ENCODE measurements at places on chromosomes 6 and 20. TPM values are rescaled to one million over a fixed set of nuclear protein-coding genes. Genes with fewer than 3 reads are reported as not detected.

GRCh38 chr20:23656372-23656771 is 18.6 kb upstream of the CST3 start:
- no peaks in the 10 kb centered on the region for H3K27me3 ChIP-seq
- H3K36me3 ChIP-seq, result no peaks in the 10 kb centered on the region
- H3K4me1 ChIP-seq, result no peaks in the 10 kb centered on the region
- no peak for DNase-seq
- no peak overlapping the region for H3K27ac ChIP-seq
- H3K4me3 ChIP-seq, result no peak overlapping the region

DNA sequence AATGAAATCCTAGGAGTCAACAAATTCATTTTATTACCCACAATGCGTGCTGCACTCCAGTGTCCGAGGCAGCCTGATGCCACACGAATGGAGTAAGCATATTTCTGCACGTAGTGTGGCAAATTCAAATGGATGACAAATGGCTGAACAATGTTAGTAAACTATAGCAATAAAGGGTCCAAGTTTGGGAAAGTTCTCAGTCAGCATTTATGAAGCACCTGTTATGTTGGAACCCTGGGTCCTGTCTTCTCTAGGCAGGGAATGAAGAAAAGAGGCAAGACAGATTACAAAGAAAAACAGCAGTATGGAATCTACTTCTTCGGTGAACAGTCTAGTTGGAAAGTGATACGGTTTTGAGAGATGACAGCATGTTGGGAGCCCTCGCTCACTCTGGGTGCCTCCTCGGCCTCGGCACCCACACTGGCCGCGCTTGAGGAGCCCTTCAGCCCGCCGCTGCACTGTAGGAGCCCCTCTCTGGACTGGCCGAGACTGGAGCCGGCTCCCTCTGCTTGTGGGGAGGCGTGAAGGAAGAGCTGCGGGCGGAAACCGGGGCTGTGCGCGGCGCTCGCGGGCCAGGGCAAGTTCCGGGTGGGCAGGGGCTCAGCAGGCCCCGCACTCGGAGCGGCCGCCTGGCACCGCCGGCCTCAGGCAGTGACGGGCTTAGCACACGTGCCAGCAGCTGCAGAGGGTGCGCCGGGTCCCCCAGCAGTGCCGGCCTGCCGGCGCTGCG is 4.8 kb upstream of the RANBP9 start:
- no peak overlapping the region for H3K4me3 ChIP-seq
- peaks cover 25% of the 10 kb centered on the region for H3K4me1 ChIP-seq
- no peaks in the 10 kb centered on the region for H3K36me3 ChIP-seq
- no peaks in the 10 kb centered on the region for H3K27me3 ChIP-seq

DNA sequence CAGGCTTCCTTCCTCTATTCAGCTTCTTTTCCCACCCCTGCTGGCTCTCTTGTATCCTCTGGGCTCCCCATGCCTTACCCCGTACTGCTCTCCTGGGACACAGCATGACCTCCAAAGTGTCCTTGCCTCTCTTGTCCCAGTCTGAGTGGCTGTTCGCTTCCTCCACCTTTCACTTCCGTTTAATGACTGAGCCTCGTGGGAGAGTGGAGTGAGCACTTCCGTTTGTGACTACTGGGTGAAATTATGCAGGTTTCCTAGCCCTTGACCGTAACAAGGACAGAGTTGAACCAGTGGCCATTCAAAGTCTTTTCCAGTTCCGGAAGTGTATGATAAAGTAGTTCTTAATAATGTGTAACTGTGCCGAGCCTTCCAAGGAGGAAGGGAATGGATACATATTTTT is 109.2 kb downstream of the ARID1B start:
- H3K36me3 ChIP-seq, result no peaks in the 10 kb centered on the region
- no peak overlapping the region for H3K4me3 ChIP-seq
- no peaks in the 10 kb centered on the region for H3K27me3 ChIP-seq

- H3K4me1 ChIP-seq, result no peaks in the 10 kb centered on the region
- no peak overlapping the region for H3K27ac ChIP-seq
- no peak for DNase-seq
- no peaks in the 10 kb centered on the region for H3K27me3 ChIP-seq
- H3K4me3 ChIP-seq, result no peak overlapping the region
Measured at GRCh38 chr6:42916288-42916687, 435 bp downstream of the PTCRA start.

DNA sequence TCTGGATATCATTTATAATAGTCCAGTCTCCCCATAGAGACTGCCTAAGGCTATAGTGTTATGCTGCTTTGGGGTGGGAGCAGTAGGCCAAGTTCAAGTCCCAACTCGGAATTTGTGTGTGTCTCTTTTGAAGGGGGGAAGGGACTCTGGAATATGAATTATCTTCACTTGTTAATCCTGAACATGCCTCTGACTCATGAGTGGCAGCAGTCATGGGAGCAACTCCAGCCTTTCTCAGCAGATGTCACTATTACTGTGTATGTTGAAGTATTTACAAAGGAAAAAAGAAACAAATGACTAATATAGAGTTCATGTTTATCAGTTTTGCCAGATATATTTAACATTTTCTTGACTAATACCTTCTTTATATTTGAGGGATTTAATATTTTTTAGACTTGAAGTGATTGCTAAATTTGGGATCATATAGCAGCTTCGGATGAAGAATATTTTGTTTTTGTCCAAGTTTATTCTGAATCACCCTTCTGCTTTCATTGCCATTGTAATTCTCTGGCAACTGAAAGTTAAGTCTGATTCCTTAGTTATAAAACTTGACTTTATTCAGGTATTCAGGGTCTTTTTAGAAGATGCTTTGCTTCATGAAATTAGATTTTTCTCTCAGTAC is 23.4 kb downstream of the FAM217A start:
- H3K4me3 ChIP-seq, result no peak overlapping the region
- H3K27ac ChIP-seq, result no peak overlapping the region
- H3K4me1 ChIP-seq, result no peaks in the 10 kb centered on the region
- H3K27me3 ChIP-seq, result no peaks in the 10 kb centered on the region
- DNase-seq, result no peak

GRCh38 chr6:111486921-111487320 is 3.9 kb upstream of the REV3L start:
- peaks cover 43% of the 10 kb centered on the region for H3K4me1 ChIP-seq
- no peaks in the 10 kb centered on the region for H3K27me3 ChIP-seq
- peak overlapping the region; percentile 29 for H3K27ac ChIP-seq
- H3K4me3 ChIP-seq, result no peak overlapping the region
- no peak for DNase-seq

DNA sequence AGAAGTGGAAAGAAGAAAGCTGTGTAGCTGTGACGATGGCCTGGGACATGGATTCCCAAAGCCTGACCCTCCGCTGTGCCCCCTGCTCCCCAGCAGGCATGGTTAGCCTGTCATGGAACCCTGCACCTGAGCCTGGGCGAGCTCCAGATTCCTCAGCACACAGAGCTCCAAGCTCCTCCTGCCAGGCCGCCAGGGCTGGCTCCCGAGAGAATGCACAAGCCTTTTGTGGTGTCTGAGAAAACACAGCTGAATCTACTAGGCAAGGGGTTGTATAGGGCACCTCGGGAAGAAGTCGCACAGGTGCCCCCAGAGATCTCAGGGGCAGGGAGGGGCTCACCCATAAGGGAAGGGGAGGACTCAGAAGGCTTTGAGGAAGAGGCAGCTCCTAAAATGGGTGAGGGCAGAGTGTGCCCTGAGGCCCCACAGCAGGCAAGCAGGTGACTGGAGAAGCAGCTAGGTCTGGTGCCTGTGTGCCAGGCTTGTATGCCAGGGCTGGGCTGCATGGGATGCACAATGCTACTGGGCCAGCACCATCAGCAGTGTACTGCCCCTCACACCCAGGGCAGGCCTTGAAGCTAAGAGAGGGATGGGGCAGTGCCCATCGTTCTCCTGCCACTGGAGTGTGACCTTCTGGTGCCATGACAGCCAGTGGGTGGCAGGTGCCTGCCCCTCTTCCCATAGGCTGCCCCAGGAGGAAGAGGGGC is 64.3 kb upstream of the CD93 start:
- no peak overlapping the region for H3K27ac ChIP-seq
- no peaks in the 10 kb centered on the region for H3K36me3 ChIP-seq
- DNase-seq, result no peak
- no peak overlapping the region for H3K4me3 ChIP-seq

DNA sequence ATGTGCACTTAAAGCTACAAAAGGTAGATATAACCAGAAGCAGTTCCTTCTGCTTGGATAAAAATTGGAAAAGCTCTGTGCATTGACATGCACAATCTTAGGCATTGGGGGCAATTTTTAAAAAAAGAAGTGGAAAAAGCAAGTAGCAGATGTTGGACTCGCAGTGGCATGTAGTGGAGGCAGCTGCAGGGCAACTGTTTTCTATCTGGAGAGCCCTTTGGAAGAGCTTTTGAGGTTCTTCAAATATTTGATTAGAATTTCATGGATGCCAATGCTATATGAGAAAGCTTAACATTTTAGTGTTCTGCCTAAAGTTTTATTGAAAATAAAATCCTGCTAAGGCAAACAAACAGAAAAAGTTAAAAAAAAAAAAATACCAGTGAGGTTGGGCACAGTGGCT is 388.3 kb upstream of the RNF217 start:
- H3K27me3 ChIP-seq, result no peaks in the 10 kb centered on the region
- no peak for DNase-seq

GRCh38 chr20:21920211-21920610 is 214.7 kb downstream of the PAX1 start:
- no peak overlapping the region for H3K27ac ChIP-seq
- no peaks in the 10 kb centered on the region for H3K36me3 ChIP-seq
- H3K27me3 ChIP-seq, result no peaks in the 10 kb centered on the region
- H3K4me1 ChIP-seq, result no peaks in the 10 kb centered on the region
- no peak overlapping the region for H3K4me3 ChIP-seq

DNA sequence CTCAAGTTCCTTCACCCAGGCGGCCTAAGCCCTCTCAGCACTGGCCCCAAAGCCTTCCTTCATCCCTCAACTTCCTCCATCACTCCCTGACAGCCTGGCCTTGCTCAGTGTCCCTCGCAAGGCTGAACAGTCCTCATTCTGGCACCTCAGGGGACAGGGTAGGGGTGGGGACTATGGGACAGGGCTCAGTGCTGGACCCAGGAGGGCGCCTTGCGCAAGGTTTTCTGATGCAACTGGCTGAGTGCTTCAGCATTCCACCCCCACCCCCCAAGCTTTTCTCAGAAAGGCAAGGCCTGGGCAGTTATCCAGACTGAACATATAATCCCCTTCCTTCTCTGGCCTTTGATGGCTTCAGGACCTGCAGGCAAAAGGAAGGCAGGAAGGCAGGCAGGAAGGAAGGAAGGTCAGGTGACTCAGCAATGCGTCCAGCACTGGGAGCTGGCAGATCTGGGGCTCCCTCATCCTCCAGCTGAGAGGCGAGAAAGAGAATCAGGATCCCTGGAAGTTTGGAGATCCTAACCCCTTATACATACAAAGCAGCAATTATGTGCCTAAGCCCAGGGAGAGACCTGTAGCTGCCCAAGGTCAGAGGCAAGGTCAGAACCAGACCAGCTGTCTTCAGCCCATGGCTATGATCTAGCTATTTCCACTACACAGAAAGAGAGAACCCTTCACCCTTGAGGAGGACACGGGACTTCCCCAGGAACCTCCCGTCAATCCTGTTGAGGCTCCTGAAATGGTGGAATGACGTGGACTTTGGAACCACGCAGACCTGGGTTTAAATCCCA is 8.6 kb upstream of the TRIB3 start:
- H3K27ac ChIP-seq, result no peak overlapping the region
- H3K27me3 ChIP-seq, result no peaks in the 10 kb centered on the region
- peaks cover 13% of the 10 kb centered on the region for H3K4me1 ChIP-seq
- no peak for DNase-seq

DNA sequence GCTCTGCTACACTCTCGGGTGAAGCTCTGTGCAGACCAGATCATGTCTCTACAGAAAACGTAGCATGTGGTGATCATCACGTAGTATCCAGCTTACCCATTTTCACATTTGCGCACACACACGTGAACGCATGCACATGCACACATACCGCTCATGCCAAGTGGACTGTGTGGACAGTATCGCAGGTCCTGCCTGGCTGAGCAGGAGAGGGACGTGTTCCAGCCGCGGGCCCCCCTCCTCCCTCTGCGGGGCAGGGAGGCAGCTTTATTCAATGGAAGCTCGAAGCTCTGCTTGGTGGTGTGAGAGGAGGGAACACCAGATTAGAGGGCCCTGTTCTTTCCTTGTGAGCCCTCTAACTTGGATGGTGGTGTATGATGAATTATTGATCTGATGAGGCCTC is 51.1 kb downstream of the CDH26 start:
- no peaks in the 10 kb centered on the region for H3K27me3 ChIP-seq
- H3K4me1 ChIP-seq, result peaks cover 12% of the 10 kb centered on the region
- no peak for DNase-seq

DNA sequence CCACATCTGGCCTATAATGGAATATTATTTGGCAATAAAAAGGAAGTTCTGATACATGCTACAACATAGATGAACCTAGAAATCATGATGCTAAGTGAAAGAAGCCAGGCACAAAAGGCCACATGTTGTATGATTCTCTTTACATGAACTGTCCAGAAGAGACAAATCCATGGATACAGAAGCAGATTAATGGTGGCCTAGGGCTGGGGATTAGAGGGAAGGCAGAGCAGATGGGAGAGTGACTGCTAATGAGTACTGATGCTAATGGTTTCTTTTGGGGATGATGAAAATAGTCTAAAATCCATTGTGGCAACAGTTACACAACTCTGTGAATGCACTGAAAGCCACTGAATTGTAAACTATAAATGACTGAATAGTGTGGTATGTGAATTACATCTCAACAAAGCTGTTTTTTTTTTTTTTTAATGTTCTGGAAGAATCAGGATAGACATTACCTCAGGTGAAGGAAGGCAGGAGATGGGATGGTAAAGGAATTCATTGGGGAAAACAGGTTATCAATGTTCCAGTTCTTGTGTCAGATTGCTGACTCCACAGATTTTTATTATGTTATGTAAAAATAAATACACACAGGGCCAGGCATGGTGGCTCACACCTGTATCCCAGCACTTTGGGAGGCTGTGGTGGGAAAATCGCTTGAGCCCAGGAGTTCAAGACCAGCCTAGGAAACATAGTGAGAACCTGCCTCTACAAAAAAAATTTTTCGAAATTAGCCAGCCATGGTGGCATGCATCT is 8.9 kb upstream of the SOX12 start:
- H3K27me3 ChIP-seq, result no peaks in the 10 kb centered on the region
- no peaks in the 10 kb centered on the region for H3K36me3 ChIP-seq
- H3K27ac ChIP-seq, result no peak overlapping the region
- H3K4me3 ChIP-seq, result no peak overlapping the region
- DNase-seq, result no peak

- H3K4me1 ChIP-seq, result no peaks in the 10 kb centered on the region
- no peak for DNase-seq
- no peak overlapping the region for H3K27ac ChIP-seq
- peaks cover 7% of the 10 kb centered on the region for H3K36me3 ChIP-seq
- no peaks in the 10 kb centered on the region for H3K27me3 ChIP-seq
Measured at GRCh38 chr6:15533379-15534026, 129.3 kb downstream of the DTNBP1 start.

GRCh38 chr6:147841547-147842148 is 333.2 kb downstream of the SAMD5 start:
- H3K36me3 ChIP-seq, result no peaks in the 10 kb centered on the region
- H3K27ac ChIP-seq, result no peak overlapping the region
- no peak for DNase-seq
- H3K4me3 ChIP-seq, result no peak overlapping the region
- H3K4me1 ChIP-seq, result no peaks in the 10 kb centered on the region

GRCh38 chr6:15770347-15771143 is 107.7 kb upstream of the DTNBP1 start:
- H3K36me3 ChIP-seq, result no peaks in the 10 kb centered on the region
- no peaks in the 10 kb centered on the region for H3K27me3 ChIP-seq
- no peak overlapping the region for H3K27ac ChIP-seq

Gene LY6G6C
- not detected for total RNA-seq

Gene DEF6
- total RNA-seq, result 231 TPM

Gene MICB
- total RNA-seq, result 26.3 TPM

Gene RIPPLY2
- total RNA-seq, result not detected

Gene OLIG3
- not detected for total RNA-seq

Gene SFT2D1
- 40.3 TPM for total RNA-seq

Gene IRAK1BP1
- total RNA-seq, result 3.2 TPM

Gene HLA-DQB1
- 6.3 TPM for total RNA-seq

Gene JPH2
- not detected for total RNA-seq

Gene FAM83B
- total RNA-seq, result not detected
